Mammary epithelial cell (primary cell): ENCODE measurements at places on chromosomes 1 and 21.

- no peak for DNase-seq
Observed at GRCh38 chr1:57839067-57839466, 415.2 kb upstream of the DAB1 start.

DNA sequence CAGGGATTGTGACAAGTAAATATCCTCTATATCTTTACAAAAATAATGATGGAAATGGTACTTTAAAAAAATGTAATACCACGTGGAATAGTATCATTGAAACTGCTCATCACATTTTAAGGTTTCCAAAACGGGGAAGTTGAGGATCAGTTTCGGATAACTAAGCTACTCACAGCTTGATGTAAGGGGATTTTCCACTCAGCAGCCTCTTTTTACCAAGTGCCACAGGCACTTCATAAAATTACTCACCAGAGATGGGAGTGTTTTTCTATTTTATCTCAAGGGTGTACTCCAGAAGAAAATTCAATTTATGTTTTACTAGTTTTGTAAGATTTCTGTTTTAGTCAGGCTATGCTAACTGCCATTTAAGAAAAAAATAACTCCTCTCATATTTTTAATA lies 91.7 kb downstream of the TPR start:
- DNase-seq: peak; percentile 8

DNA sequence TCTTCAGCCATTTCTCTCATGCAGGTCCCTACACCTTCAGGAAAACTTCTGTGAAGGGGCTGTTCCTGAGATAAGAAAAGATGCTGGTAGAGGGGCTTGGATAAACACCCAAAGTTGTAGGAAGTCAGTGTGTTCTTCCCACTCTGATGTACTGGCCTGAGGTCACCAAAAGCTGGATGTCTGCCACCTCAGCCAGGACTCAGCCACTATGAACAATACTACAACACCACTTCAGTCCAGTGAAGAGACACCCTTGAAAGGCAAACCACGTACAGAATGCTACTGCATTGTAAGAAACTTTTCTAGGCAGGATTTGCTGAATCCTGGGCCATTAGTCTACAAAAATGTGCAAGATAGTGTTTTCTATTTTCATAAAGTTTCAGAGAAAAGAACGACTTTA lies 2.4 kb downstream of the PTPN14 start:
- peak; percentile 50 for DNase-seq

DNA sequence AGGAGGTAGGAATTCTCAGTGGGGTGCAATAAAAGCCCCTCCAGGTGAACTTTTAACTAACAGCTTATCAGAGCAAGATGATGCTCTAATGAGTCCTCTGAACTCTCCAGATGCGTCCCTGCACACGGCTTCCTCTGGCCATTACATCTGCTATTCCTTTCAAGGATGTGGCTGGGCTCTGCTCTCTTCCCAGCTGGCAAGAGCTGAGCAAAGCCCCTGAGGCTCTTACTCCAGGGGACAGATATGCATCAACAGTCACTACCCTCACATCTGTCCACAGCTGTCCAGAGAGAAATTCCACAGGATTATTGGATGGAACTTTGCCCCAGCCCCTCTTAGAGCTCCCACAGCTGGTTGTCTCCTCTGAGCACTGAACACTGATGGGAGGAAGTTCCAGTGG lies 267.8 kb downstream of the C1orf94 start:
- no peak for DNase-seq

GRCh38 chr1:22447621-22448111 lies 4.0 kb upstream of the ZBTB40 start:
- DNase-seq: peak; percentile 57

- DNase-seq: no peak
Observed at GRCh38 chr1:182410620-182411273, 10.3 kb upstream of the TEDDM1 start.

GRCh38 chr1:231165371-231165770 lies 3.5 kb downstream of the TRIM67 start:
- no peak for DNase-seq

DNA sequence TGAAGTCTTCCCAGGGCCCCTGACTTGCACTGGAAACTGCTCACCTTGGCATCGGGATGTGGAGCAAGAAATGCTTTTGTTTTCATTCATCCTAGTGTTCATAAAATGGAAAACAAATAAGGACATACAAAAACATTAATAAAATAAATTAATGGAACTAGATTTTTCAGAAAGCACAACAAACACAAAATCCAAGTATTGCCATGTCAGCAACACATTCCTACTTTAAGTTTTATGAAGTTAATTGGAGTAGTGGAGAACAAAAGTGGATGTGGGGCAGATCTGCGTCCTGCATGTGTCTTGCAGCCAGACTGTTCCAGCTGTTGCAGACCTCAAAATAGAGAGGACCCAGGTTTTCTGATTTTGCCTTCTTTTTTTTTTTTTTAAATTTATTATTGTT lies 32.9 kb downstream of the PRMT2 start:
- no peak for DNase-seq

- peak; percentile 78 for DNase-seq
Observed at GRCh38 chr1:67535474-67535873, 105.3 kb upstream of the SERBP1 start.
